Endodermal cell (in vitro differentiated cells): ENCODE measurements at places on chromosomes 7 and 10. TPM values are rescaled to one million over a fixed set of nuclear protein-coding genes. Genes with fewer than 3 reads are reported as not detected.

DNA sequence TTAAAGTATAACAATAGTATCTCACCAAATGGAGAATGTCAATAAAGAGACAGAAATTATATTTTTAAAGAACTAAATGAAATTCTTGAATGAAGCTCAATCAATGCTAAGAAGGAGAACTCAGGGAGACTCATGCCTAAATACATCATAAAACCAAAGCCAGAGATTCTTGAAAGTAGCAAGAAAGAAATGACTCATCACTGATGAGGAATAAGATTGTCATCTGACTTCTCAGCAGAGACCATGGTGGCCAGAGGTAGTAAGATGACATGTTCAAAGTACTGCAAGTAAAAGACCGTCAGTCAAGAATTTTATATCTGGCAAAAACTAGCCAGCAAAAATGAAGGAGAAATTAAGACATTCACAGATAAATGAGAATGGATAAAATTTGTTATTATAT, 399.0 kb downstream of the GRID1 start:
- H3K27ac ChIP-seq: no peak overlapping the region
- H3K36me3 ChIP-seq: no peaks in the 10 kb centered on the region
- H3K27me3 ChIP-seq: no peaks in the 10 kb centered on the region
- no peaks in the 10 kb centered on the region for H3K4me1 ChIP-seq

- peaks cover 4% of the 10 kb centered on the region for H3K36me3 ChIP-seq
- DNase-seq: no peak
- H3K4me3 ChIP-seq: no peak overlapping the region
- peaks cover 5% of the 10 kb centered on the region for H3K4me1 ChIP-seq
These were observed 75.2 kb downstream of the TNS3 start for GRCh38 chr7:47506382-47507339.

GRCh38 chr7:155581954-155582353, 35.6 kb upstream of the CNPY1 start:
- peak; percentile 18 for DNase-seq
- H3K27ac ChIP-seq: no peak overlapping the region
- H3K36me3 ChIP-seq: no peaks in the 10 kb centered on the region
- H3K4me1 ChIP-seq: no peaks in the 10 kb centered on the region

GRCh38 chr10:65751896-65752295, 1173.9 kb upstream of the LRRTM3 start:
- no peaks in the 10 kb centered on the region for H3K27me3 ChIP-seq
- H3K36me3 ChIP-seq: no peaks in the 10 kb centered on the region
- no peak overlapping the region for H3K27ac ChIP-seq
- no peaks in the 10 kb centered on the region for H3K4me1 ChIP-seq

DNA sequence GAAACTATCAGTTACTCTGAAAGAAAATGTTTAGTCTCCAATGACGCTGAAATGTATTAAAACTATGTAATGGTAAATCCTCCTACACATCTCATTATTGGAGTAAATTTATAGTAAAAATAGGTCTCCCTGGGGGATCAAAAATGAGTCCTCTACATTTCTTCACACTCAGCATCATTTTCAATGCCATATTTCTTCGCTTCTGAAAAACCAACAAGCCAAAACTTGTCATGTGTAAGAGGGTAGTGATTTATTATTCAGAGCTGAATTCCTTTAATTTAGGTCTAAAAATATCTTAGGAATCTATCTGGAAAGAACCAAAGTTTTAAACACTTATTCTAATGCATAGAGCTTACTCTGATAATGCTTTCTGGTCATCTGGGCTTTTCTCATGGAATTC, 3.0 kb downstream of the PDK4 start:
- no peak for DNase-seq
- H3K4me1 ChIP-seq: peaks cover 3% of the 10 kb centered on the region
- no peaks in the 10 kb centered on the region for H3K36me3 ChIP-seq
- H3K27me3 ChIP-seq: peaks cover 65% of the 10 kb centered on the region

DNA sequence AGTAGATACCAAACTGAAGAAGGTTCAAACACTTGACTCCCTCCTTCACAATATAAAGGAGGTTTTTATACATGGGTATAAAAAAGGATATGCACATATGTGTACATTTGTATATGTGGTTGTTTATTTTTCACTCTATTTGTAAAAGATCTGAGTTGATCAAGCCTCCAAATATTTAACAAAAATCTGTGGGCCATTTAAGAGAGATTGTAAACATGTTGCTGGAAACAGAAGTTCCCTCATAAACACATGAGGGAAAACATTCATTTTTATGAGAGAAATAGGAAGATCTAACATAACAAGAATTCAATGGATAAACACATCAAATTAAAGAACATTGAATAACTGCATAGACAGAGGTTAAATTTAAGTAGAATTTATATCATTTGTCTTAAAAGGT, 81.7 kb downstream of the COL28A1 start:
- no peaks in the 10 kb centered on the region for H3K4me1 ChIP-seq
- no peaks in the 10 kb centered on the region for H3K27me3 ChIP-seq
- no peak overlapping the region for H3K4me3 ChIP-seq

DNA sequence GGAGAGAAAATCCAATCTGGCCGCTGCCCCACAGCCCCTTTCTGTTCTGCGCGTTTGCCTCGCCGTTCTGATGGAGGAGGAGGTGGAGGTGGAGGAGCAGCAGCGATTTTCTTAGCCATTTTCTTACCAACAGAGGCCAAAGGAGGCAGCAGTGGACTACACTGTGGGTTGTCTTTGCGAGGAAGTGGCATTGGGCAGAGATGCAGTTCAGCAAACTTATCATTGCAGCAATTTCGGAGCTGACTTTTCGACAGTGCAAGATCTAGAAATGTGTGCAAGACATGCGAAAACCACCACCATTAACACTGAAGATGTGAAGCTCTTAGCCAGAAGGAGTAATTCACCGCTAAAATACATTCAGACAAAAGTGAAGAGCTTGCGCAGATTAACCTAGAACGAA, 1.9 kb upstream of the ARL4A start:
- H3K4me3 ChIP-seq: no peak overlapping the region
- H3K27me3 ChIP-seq: no peaks in the 10 kb centered on the region
- H3K4me1 ChIP-seq: peaks cover 2% of the 10 kb centered on the region
- DNase-seq: peak; percentile 84
- no peak overlapping the region for H3K27ac ChIP-seq
- no peaks in the 10 kb centered on the region for H3K36me3 ChIP-seq

GRCh38 chr7:1421020-1421790, 38.1 kb downstream of the MICALL2 start:
- peaks cover 6% of the 10 kb centered on the region for H3K27me3 ChIP-seq
- DNase-seq: no peak
- H3K36me3 ChIP-seq: no peaks in the 10 kb centered on the region
- no peaks in the 10 kb centered on the region for H3K4me1 ChIP-seq

GRCh38 chr10:72248468-72249151, 25.1 kb upstream of the DDIT4 start:
- H3K36me3 ChIP-seq: no peaks in the 10 kb centered on the region
- peak overlapping the region; percentile 77 for H3K27ac ChIP-seq
- peak overlapping the region; percentile 56 for H3K4me3 ChIP-seq
- DNase-seq: peak; percentile 85

DNA sequence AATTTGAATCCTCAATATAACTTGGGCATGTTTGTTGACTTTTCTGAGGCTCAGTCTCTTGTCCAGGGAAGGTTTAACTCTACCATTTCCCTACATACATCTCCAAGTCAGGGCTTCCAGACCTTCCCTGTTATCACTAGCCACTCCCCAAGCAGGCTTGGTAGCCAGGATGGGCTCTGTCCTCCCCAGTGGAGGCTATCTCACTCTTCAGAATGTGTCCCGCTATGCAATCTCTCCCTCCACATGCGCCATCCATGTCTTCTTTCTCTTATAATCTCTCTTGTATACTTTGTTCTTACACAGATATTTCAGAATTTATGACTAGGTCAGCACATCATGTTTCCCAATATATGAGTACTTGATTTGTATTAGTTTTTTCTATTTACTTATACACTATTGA, 310.4 kb downstream of the HGF start:
- no peaks in the 10 kb centered on the region for H3K36me3 ChIP-seq
- no peak for DNase-seq
- H3K27me3 ChIP-seq: no peaks in the 10 kb centered on the region
- H3K4me3 ChIP-seq: no peak overlapping the region
- no peaks in the 10 kb centered on the region for H3K4me1 ChIP-seq

GRCh38 chr7:25093268-25093826, 31.7 kb downstream of the CYCS start:
- H3K4me3 ChIP-seq: no peak overlapping the region
- no peaks in the 10 kb centered on the region for H3K36me3 ChIP-seq
- H3K27me3 ChIP-seq: no peaks in the 10 kb centered on the region
- DNase-seq: peak; percentile 96
- H3K27ac ChIP-seq: no peak overlapping the region
- H3K4me1 ChIP-seq: no peaks in the 10 kb centered on the region

DNA sequence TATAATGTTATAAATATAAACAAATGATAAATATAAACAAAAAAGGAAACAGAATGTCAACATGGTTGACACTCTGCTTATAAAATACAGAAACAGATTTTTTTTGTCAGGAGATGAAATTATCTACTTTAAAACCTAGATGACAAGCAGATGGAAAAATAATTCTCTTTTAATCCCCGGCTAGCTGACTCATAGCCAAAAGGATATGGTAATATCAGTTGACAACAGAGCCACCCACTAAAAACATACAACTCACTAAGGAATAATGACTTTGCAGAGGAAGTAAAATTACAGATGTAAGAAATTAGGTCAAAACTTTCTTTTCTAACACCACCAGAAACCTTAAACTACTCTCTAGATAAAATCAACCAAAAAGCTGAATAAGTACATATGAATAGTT, 131.1 kb upstream of the ABCB5 start:
- H3K36me3 ChIP-seq: no peaks in the 10 kb centered on the region
- no peaks in the 10 kb centered on the region for H3K4me1 ChIP-seq
- no peak overlapping the region for H3K4me3 ChIP-seq
- DNase-seq: no peak
- H3K27ac ChIP-seq: no peak overlapping the region
- H3K27me3 ChIP-seq: no peaks in the 10 kb centered on the region

DNA sequence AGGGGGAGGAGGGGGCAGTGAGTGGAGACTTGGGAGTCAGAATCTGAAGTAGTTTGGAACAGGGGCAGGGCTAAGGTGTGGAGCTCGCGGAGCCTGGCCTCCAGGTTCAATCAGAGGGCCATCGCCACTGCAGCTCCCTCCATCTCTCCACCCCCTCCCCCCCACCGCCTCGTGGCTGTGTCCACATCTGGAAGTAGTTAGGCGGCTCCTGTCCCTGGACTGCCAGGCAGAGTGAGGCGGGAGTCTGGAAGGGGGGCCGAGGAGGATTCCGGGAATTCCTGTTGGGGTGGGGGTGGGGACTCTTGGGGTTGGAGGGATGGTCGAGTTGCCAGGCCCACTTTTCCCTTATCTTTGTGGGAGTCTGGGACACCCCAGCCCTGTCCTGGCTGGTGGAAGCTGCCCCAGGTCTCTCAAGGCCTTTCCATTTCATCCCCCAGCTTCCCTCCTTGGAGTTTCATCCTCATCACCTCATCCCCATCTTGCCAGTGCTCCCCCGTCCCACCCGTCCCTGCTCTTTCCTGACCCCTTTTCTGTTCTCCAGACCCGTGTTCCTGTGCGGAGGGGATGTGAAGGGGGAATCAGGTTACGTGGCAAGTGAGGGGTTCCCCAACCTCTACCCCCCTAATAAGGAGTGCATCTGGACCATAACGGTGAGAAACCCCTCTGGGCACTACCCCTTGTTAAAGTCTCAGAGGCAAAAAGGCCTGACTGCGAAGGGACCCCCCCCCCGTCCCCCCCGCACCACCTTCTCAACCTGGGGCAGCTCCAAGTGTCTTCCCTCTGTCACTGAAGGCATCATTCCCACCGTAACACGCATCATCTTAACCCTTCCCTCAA, 944 bp downstream of the PCOLCE start:
- H3K4me1 ChIP-seq: peaks cover 5% of the 10 kb centered on the region
- peaks cover 18% of the 10 kb centered on the region for H3K27me3 ChIP-seq
- H3K27ac ChIP-seq: no peak overlapping the region
- peak overlapping the region; percentile 70 for H3K4me3 ChIP-seq

DNA sequence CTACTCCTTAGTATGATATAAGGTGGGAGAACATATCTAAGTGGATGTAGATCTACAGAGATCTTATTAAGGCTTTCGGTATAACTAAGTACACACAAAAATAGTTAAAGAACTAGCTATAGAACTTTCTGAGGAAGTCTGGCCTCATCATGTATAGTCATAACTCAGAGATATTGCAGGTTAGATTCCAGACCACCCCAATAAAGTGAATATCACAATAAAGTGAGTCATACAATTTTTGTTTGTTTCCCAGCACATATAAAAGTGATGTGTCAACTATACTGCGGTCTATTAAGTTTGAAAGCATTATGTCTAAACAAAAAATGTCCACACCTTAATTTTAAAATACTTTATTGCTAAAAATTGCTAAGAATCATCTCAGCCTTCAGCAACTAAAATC, 24.7 kb upstream of the SEMA3A start:
- no peak overlapping the region for H3K27ac ChIP-seq
- no peak for DNase-seq
- H3K36me3 ChIP-seq: no peaks in the 10 kb centered on the region

GRCh38 chr7:12719141-12719919, 31.9 kb downstream of the ARL4A start:
- no peak overlapping the region for H3K4me3 ChIP-seq
- no peaks in the 10 kb centered on the region for H3K36me3 ChIP-seq
- H3K27me3 ChIP-seq: no peaks in the 10 kb centered on the region
- no peaks in the 10 kb centered on the region for H3K4me1 ChIP-seq

GRCh38 chr10:93073539-93074146, at the start of gene CYP26A1:
TSS of gene CYP26A1 (plus strand) at chr10:93073893. CDS start at chr10:93073935, 42 bp downstream.
- peak within 1 kb of the TSS; percentile 93 for H3K4me3 ChIP-seq
- peaks cover 27% of the 10 kb centered on the region for H3K27me3 ChIP-seq
- peak within 1 kb of the TSS; percentile 18 for H3K27ac ChIP-seq

DNA sequence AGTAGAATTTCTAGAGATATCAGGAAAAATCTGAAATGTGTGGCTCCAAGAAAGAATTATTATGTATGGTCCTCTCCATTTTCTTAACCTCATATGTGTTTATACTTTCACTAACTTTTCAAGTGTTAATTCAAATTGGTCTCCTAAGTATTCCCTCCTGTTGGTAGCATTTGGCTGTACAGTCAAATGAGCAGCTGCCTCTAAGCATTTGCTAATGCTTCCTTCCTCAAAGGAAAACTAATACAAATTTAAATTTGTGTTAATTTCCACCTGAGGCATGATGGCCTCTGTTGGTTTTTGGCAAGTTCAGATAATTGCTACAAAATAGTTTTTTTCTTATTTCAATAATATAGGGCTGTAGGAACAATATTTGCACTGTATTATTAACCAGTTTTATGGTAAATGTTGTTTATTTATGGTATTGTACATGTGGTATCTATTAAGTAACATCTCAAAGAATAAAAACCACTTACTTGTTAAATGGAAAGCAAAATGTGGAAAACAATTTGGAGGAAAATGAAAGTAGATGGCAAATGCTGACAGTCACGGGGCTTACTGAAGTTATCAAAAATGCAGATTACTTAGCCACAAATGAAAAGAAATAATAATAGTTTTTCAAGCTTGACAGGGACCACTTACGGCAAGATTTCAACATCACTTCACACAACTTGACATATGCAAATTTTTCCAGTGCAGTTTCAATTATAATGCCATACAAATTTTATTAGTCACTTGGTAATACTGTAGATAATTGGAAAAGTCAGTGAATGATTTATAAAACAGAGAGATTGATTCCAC, 299.3 kb upstream of the MEOX2 start:
- no peak overlapping the region for H3K4me3 ChIP-seq
- DNase-seq: no peak
- no peaks in the 10 kb centered on the region for H3K36me3 ChIP-seq
- no peaks in the 10 kb centered on the region for H3K4me1 ChIP-seq
- no peak overlapping the region for H3K27ac ChIP-seq

Gene CCL26
- 1.1 to 1.3 TPM (median 1.2 TPM) in 3 replicates for total RNA-seq

Gene CPXM2
- 1.4 TPM in 2 replicates for total RNA-seq

Gene IFIT5
- total RNA-seq: 1.5 and 1.7 TPM in 2 replicates

Gene LRRD1
- total RNA-seq: not detected in 3 replicates

Gene LBX1
- total RNA-seq: not detected in 2 replicates

Gene ACTL6B
- not detected in 2 replicates for total RNA-seq

Gene PIK3AP1
- 1.3 to 1.6 TPM (median 1.4 TPM) in 3 replicates for total RNA-seq
